ENCODE measurements at places on chromosomes 5 and 9.

- no peak for DNase-seq
Observed at GRCh38 chr5:120886351-120886860, 422.3 kb downstream of the PRR16 start.

- DNase-seq = peak; percentile 95
Observed at GRCh38 chr5:122129306-122129705, at the start of gene ZNF474. TSS of gene ZNF474 (plus strand) at chr5:122129546. CDS start at chr5:122151991, 22,445 bp downstream.

DNA sequence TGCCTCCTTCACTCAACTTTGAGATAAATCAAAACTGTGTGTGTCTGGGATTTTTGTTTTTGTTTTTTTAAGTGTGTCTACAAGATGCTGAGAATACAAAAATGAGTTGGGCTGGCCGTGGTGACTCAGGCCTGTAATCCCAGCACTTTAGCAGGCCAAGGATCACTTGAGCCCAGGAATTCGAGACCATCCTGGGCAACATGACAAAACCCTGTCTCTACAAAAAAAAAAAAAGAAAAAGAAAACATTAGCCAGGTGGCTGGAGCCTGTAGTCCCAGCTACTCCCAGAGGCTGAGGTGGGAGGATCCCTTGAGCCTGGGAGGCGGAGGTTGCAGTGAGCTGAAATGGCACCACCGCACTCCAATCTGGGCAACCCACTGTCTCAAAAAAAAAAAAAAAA lies 21.0 kb downstream of the HNRNPK start:
- DNase-seq = no peak

GRCh38 chr9:128409978-128410377 lies 10.7 kb upstream of the CERCAM start:
- no peak for DNase-seq

GRCh38 chr5:171419688-171420430 lies 412 bp downstream of the FGF18 start:
- DNase-seq = no peak

DNA sequence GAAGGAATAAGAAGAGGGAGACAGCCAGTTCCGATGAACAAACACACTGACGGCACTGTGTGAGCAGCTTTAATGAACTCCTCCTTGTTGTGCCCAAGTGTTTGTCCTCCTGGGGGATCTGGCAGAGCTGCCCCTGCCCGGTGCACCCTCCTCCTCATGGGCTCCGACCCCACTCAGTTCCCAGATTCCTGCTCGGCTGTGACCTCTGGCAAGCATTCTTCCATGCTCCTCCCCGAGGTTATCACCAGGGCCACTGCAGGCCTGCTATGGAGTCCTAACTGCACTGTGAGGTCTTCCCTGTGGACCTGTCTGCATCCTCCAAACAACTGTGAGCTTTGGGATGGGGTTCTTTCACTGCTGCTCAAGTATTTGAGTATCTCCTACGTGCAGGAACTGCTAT lies 142.2 kb downstream of the DCP2 start:
- DNase-seq = no peak

- DNase-seq = peak; percentile 34
Observed at GRCh38 chr9:92245005-92245797, 48.3 kb downstream of the IARS1 start.

GRCh38 chr5:126182971-126183695 lies 240.1 kb upstream of the GRAMD2B start:
- DNase-seq = no peak

GRCh38 chr9:84141741-84142370 lies 161.3 kb downstream of the RMI1 start:
- DNase-seq = no peak

DNA sequence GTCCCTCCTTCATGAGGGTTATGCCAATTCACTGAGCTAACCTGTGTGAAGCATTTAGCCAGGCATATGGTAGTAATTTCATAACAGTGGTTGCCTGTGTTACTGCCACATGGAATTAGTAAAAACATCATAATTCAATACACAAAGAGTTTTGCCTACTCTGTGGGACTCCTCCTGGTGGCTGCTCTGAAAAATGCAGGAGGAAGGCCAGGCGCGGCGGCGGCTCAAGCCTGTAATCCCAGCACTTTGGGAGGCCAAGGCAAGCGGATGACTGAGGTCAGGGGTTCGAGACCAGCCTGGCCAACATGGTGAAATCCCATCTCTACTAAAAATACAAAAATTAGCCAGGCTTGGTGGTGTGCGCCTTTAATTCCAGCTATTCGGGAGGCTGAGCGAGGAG lies 547.3 kb downstream of the CDK5RAP2 start:
- no peak for DNase-seq

DNA sequence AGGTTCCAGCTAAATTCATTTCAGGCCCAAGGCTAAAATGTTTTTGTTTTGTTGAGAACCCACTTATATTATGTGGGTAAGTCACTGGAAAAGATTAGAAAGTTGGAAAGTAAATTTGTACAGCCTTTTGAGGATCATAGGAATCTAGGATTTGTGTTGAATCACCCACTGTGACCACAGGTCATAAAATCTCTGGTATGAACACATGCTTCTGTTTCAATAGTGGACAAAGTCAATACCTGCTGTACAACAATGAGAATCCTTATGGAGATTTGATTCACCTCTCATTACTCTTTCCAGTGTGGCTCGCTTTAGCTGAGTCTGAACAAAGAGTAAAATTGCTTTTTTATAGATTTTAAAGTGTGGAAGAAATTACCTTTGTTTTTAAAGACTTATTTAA lies 369.5 kb downstream of the TMEM167A start:
- no peak for DNase-seq

GRCh38 chr5:121919046-121919445 lies 42.7 kb upstream of the SRFBP1 start:
- no peak for DNase-seq

DNA sequence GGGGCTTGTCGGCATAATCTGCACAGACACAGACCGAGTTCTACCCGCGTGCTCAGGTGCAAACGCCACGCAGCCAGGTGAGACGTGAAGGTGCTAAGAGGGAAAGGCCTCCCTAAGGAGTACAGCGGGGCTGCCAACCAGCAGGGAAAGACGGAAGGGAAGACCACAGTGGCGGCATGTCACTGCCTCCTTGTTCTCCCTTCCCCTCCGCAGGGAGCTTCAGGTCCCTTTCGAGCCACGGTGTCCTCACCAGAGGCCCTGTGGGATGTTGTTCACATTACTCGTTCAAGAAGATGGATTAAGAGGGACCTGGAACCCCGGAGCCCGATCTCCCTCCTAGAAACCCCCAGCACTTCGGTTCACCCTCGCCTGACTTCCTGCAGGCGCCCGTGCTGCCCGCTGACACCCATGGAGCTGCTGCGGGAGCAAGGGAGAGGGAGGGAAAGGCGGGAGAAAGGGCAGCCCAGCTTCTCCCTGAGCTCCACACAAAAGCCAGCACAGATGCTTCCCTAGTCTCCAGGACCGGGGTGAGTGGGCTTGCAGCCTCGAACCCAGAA lies 686 bp downstream of the BRD9 start:
- DNase-seq = no peak

- DNase-seq = no peak
Observed at GRCh38 chr9:31390403-31391025, 993.9 kb upstream of the ACO1 start.

- no peak for DNase-seq
Observed at GRCh38 chr5:89407054-89407453, 524.1 kb upstream of the MEF2C start.

GRCh38 chr5:68644971-68645370 lies 429.4 kb downstream of the PIK3R1 start:
- no peak for DNase-seq

DNA sequence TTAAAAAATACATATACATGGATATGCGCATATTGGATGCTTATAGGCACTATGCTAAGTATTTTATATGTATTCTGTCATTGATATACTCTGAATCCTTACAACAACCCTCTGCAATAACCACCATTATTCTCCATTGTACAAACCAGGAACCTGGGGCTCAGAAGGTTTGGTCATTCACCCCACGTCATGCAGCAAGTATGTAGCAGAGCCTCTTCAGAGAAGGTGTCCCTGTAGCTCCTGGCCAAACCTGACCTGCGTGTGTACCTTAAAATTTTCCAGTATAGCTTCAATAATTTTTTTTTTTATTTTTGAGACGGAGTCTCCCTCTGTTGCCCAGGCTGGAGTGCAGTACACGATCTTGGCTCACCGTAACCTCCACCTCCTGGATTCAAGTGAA lies 51.9 kb downstream of the MFAP3 start:
- DNase-seq = no peak

GRCh38 chr5:43156388-43156787 lies 35.6 kb upstream of the NIM1K start:
- DNase-seq = no peak

DNA sequence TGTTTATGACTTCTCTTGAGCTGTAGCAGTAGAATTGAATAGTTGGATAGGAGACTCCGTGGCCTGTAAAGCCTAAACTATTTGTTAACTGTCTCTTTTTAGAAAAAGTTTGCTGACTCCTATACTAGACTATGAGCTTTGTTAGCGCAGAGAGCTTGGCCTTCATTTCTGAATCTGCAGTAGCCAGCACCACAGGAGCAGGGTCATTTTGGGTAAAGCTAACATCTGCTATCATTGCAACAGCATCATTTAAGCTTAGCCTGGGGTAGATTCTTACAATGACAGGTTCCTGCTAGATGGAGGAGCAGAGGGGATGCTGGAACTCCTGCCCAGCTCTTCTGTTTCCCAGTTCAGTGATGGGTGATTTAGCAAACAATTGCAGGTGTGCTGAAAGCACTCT lies 133.7 kb upstream of the ASTN2 start:
- DNase-seq = no peak

DNA sequence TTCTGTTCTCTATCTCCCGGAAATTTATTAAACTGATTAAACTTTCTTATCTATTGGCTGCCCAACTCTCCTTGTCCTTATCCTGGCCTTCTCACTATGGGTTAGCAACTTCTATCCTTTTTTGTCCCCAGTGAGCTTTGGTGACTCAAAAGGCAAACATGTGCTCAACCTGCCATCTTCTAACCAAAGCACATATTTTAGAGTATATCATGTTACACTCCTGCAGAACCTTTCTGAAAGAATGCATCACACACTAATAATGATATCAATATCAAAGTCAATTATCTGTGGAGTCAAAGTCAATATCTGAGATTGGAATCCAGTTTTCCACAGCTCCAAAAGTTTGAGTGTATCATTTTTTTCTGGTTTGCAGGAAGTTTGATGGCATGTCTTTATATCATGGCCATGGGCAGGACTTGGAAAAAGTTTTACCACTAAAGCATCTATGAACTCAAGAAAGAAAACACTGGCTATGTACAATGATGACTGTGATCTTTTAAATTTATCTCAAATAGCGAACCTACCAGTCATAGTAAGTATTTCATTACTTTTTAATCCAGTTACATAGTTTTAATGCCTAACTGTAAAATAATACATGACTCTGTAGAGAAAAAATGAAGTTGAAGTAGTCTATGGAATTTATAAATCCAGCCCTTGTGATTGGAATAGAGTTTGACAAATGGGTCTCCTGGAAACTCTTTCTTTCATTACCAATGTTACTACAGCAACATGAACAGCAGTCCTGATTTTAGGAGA lies 166.8 kb downstream of the DROSHA start:
- peak; percentile 79 for DNase-seq

DNA sequence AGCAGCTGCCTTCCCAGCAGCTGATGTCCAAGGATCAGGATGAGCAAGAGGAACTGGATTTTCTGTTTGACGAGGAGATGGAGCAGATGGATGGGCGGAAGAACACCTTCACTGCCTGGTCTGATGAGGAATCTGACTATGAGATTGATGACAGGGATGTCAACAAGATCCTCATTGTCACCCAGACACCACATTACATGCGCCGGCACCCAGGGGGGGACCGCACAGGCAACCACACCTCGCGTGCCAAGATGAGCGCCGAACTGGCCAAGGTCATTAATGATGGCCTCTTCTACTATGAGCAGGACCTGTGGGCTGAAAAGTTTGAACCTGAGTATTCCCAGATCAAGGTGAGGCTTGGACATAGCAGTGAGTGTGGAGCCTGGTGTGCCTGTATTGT lies 46.9 kb downstream of the LARP1 start:
- no peak for DNase-seq

DNA sequence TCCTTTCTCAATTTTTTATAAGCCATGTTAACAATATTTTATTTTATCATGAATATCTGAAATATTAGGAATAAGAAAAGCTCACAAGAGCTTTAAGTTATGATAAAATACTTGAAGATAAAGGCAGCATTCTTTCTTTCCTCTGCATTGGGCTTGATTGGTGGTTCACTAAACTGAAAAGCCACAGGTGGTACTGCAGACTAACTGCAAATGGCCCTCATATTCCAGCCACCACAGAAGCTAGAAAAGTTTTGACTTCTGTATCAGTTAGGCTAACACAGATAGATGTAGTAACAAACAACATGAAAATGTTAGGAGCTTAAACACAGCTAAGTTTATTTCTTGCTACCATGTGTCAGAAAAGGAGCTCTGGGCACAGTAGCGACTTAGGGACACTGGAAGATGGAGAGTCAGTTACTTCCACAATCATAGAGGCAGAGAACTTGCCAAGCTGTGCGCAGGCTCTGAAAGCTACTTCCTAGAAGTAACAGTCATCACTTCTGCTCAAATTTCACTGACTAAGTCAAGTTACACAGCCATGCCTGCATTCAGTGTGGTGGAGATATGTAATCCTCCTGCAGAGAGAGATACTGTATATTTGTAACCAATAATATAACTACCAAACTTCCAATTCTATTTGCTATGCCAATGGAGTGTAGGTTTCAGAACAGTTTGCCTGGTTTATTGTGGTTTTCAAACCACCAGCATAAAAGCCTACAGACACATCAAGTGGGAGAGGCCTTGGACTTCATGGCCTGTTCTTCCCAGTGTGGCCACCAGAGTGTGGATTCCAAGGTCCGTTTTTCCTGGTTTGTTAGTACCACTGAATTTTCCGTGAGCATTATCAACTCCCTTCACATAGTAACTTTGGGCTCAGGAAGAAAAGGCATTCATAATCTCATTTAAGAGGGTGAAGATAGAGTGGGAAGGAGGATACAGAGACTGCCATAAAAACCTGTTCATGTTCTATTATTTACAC lies 268.3 kb downstream of the PJA2 start:
- no peak for DNase-seq

- no peak for DNase-seq
Observed at GRCh38 chr5:102875721-102876123, 120.6 kb downstream of the PAM start.

DNA sequence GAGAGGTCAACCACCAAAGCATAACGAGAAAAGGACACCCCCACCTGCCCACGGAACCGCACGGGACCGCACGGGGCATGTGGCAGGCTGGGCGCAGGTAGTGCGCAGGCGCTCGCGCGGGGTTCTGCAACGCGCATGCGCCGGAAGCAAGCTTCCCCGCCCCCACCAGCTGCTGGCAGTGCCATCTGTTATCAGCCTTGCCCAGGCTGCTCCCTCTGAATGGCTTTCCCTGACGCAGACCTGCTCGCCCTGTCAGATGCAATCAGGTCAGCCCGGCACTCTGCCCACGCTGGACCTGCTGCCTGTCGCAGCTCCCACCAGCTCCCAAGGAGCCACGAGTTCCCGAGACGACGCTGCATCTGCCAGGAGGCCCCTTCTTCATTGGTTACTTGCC lies 22.8 kb downstream of the PTCH1 start:
- no peak for DNase-seq
